ENCODE measurements at places on chromosomes 4 and X.

DNA sequence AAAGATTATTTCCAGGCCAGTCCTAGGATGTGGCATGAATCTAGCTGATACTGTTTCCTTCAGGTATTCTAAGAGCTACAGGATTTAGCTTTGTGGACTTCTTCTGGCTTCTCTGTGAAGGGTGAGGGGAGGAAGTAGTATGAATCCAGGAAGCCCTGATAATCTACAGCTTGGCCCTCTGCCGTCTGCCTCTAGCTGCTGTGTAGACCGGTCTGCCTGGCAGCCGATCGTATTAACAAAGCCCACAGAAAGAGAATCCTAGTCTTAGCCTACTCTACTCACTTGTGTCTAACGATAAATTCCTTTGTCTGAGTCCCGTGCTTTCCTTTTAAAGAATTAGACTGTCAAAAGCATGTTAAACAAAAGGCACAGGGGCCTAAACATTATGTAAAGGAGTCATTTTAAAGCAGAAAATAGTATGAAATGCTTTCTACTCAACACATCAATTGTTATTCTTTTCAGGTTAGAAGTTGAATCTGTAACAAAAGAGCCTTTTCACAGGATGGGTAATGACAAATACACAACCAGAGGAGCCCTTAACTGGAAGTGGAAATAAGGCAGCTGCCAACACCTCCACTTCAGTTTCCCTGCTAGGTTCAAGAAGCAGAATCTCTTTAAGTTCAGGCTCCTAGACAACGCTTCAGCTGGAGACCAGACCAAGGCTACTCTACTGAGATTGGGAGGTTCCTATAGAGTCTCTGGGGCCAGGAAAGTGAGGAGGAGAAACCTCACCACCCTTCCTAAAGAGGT is 48.9 kb upstream of the UCP1 start:
- no peak for DNase-seq

- no peak for DNase-seq
Observed at GRCh38 chrX:86237482-86237881, 89.2 kb downstream of the DACH2 start.

- DNase-seq, result no peak
Observed at GRCh38 chr4:26181616-26182015, 139.2 kb upstream of the RBPJ start.

DNA sequence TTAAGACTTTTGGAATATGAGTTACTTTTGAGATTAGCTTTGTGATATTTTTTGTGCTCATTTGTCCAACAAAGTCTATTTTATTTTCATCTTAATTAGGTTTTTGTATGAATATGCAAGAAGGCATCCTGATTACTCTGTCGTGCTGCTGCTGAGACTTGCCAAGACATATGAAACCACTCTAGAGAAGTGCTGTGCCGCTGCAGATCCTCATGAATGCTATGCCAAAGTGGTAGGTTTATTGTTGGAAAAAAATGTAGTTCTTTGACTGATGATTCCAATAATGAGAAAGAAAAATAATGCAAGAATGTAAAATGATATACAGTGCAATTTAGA is 10.8 kb downstream of the ALB start:
- no peak for DNase-seq

DNA sequence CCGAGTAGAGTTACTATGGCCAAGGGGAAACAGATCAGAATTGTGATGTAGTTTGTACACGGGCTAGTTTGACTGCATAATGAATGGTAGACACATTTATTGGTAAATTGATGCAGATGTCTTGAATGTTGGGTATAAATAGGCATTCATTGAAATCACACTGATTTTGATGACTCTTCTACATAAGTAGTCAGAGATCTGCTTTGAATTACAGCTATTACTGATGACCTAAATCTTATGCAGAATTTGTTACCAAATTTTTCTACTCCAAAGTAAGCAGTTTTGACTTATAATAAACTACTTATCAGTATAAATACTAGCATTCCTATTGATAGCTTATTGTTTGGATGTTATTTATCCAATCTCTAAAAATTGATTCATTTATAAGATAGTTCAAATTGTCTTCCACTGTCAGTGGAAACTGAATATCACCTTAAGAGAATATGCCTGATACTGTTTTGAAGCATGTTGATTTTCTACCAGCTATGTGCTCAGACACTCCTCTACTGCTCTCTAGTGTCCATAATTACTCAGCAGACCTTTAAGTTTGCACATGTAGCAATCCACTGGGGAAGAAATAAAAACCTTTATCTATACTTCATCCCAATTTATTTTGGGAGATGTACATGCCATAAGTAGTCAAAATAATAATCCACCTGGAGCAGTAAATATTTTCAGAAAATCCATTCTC is 120.3 kb downstream of the RASL11B start:
- no peak for DNase-seq

- no peak for DNase-seq
Observed at GRCh38 chr4:189129044-189129694, 811.5 kb upstream of the FRG1 start.

DNA sequence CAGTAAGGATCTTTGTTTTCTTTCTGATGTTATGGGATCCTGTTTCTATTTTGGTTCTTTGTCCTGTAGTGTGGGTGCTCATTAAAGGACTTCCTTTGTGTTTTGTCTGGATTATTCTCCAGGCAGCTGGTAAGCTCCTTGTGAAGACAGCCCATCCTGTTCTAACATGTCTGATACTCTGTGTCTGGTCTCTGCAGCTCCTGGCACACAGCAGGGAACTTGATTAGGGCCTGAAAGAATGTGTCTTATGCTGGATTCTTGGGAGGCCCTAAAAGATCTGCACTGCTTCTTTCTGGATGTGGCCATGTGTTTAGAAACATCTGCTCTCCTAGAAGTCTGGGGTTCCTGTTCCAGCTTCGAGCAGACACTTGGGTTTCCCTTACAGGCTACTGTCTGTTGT is 38.1 kb upstream of the ATXN3L start:
- DNase-seq, result no peak

DNA sequence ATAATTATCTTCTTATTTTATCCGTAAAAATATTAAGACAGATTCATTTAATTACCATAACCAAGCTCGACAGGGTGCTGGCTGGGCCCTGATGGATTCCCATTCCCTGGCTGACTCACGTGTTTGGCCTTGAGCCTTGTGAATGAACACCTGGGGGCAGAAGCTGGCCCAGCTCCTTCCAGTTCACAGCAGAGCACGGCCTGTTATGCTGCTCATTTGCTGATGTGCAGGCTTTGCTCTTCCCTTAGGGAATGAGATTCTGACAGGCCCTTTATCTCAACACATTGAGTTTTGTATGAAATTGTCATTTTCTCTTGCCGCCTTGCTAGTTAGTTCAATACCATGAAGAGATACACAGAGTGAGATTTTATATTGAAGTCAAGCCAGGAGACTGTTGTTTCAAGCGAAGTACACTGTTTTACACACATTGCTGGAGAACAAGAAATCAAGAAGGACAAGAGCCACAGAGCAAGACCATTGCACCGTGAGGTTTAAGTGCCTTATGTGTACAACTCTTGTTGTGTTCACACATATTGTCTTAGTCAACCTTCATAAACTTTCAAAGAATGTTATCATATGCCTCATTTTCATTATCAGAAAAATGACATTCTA is 1583.3 kb downstream of the STIM2 start:
- DNase-seq, result no peak

GRCh38 chr4:133146574-133147241 is 2.4 kb upstream of the PCDH10 start:
- DNase-seq, result no peak

- DNase-seq, result no peak
Observed at GRCh38 chrX:14590216-14590615, 60.9 kb downstream of the GLRA2 start.

GRCh38 chr4:24770667-24771066 is 24.7 kb upstream of the SOD3 start:
- no peak for DNase-seq
